Spleen (tissue), 13 donors: ENCODE measurements at places on chromosomes 1 and 21. TPM values are rescaled to one million over a fixed set of nuclear protein-coding genes. Genes with fewer than 3 reads are reported as not detected.

Gene ZNF648
- total RNA-seq = not detected

Gene INAVA
- 0.57 TPM for total RNA-seq

Gene MACO1
- total RNA-seq = 17.8 TPM

Gene UBE2U
- total RNA-seq = not detected

Gene OR2T11
- total RNA-seq = 0.21 TPM

Gene AIRE
- total RNA-seq = not detected

Gene SYT14
- not detected for total RNA-seq

Gene ANP32E
- total RNA-seq = 44.0 TPM

Gene PLPPR5
- not detected for total RNA-seq

Gene KRTAP7-1
- total RNA-seq = not detected

Gene TDRD5
- total RNA-seq = not detected

Gene IBA57
- 10.9 TPM for total RNA-seq

Gene C4BPA
- total RNA-seq = 0.40 TPM

Gene FCMR
- 269 TPM for total RNA-seq

Gene NBPF1
- total RNA-seq = 22.0 TPM

Gene MTARC2
- 14.0 TPM for total RNA-seq

Gene SYT11
- total RNA-seq = 13.7 TPM

Gene MYOC
- not detected for total RNA-seq

Gene SPATA46
- not detected for total RNA-seq

Gene IGSF9
- 2.0 TPM for total RNA-seq

Gene CSMD2
- total RNA-seq = 2.7 TPM

Gene FAM72D
- not detected for total RNA-seq
